ENCODE measurements at places on chromosomes 11 and 22.

- no peak for DNase-seq
These were observed 314.0 kb downstream of the LRRC4C start for GRCh38 chr11:41145420-41145819.

GRCh38 chr22:28103596-28103995 lies 184.5 kb upstream of the PITPNB start:
- DNase-seq: peak; percentile 10

GRCh38 chr22:37638391-37639069 lies 939 bp upstream of the SH3BP1 start:
- peak; percentile 30 for DNase-seq

DNA sequence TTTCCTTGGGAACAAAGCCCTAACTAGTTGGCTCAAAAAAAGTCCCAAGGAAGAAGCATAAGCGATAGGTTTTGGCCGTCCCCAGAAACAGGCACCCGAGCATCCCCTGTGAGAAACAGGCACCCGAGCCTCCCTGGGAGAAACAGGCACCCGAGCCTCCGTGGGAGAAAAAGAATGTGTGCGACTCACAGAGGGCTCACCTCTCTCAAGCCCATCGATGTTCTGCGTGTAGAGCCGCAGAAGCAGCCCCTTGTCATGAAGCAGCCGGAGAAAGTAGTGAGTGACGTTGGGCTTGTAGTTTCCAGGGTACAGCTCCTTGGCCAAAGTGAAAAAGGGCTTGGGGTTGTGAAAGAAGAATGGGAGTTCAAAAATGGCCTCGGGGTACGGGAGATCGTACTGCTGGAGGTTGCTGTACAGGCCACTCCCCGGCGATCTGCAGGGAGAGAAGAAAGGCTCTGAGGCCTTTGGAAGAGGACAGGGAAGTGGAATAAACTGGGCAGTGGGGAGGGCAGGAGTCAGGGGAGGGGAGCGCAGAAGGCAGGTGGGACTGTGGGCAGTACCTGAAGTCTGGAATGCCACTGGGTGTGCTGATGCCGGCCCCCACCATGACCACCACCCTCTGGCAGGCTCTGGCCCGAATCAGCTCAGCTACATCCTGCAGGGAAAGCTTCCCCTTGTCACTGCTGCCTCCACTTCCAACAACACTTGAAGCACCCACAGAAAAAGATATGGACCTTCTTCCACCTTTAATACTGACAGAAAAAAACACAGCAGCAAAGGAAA lies 3.2 kb downstream of the SIRT3 start:
- no peak for DNase-seq

GRCh38 chr11:21909145-21909544 lies 283.7 kb upstream of the ANO5 start:
- DNase-seq: peak; percentile 53

- no peak for DNase-seq
These were observed 72.8 kb downstream of the FLI1 start for GRCh38 chr11:128766591-128767081.

DNA sequence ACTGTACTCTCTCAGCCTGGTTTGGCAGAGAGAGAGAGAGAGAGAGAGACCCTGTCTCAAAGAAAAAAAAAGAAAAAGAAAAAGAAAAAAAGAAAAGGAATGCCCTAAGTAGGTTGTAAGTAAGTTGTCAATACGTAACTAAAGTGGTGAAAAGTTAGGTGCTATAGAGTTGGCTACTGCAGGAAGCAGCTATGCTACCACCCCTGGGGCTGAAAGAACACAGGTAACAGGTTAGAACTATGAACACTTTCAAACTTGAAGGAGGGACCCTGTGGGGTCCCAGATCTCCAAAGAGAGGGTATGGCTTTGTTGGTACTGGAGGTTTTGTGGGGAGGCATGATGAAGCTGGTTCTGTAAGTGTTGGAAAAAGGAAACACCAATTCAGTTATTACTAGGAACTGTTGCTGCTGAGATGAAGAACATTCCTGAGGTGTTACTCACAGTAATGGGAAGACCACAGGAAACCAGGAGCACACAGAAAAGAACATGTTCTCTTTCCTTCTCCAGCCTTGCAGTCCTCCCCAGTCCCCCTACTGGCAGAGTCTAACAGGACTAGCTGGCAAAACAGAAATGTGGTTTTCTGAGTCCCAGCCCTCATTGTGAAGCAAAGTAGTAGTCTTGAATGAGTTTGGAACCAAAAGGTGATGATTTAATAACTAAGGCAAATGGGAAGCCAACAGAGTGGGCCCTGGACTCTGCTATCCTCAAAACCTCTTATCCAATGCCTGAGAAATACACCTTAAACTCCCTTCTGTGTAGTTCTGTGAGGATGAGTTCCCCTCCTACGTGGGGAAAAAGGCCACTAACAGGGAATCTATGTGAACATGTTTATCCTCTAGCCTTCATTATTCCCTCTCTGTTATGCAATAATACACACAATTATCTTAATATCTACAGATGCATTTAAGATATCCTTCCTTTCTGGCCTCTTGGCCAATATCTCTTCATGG lies 427.0 kb upstream of the DDI1 start:
- DNase-seq: no peak

DNA sequence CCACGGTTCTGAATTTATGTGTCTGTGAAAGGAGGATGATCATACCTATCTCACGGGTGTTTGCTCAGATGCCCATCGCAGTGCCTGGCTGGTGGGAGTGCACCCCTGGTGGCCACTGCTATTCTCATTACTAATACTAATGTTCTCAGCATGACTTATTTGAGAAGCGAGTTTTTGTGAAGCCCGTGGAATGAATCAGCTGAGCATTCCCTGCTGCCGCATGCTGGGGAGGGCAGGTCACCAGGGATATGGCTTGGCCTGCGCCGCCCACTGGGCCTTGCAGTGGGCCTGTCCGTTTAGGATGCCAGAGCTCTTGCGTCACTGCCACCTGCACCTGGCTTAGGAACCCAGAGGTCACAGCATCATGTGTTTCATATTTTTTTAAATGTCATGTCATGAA lies 16.9 kb downstream of the CTTN start:
- DNase-seq: no peak

- no peak for DNase-seq
These were observed 775 bp downstream of the FAM181B start for GRCh38 chr11:82732734-82733443.

- DNase-seq: no peak
These were observed 117.5 kb downstream of the WNT7B start for GRCh38 chr22:45859231-45860161.

GRCh38 chr11:70466596-70466995 lies 68.3 kb downstream of the CTTN start:
- no peak for DNase-seq

DNA sequence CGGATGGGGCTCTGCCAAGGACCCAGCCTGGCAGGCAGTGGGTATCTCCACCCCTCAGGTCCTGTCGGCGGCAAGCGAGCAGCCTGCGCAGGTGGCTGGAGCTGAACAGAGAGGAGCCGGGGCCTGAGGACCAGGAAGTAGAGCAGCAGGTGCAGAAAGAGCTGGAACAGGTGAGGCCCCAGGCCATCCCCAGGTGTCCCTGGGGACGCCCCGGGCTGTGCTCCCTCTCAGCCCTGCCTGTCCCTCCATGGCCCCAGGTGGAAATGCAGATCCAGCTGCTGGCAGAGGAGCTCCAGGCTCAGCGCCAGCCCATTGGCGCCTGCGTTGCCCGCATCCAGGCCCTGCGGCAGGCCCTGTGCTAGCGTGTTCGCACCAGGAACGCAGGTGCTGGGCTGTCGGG lies 44.0 kb downstream of the PISD start:
- no peak for DNase-seq

DNA sequence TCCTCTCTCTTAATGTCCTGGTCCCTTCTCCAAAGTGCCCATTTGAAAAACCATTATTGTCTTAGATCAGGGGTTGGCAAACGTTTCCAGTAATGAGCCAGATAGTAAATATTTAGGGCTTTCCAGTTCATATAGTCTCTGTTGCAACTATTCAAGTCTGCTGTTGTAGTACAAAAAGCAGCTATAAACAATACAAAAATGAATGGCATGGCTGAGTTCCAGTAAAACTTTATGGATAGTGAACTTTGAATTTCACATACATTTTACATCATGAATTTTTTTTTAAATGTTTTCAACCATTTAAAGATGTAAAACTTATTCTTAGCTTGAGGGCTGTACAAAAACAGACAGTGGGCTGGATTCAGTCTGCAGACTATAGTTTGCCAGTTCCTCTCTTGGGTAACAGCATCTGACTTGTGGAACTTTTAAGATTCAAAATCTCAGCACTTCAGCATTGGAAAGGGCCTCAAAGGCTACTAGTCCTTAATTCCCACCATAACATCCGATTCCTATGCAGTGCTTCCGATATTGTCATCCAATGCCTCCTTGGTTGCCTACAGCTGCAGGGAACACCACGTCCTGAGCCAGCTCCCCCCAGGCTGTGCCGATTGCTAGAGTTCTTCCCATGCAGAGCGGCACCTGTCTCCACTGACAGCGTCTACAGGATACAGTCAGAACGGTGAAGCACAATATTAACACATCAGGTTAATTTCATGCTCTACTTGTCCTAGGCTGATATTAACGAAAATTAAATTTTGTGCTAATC lies 65.6 kb upstream of the E2F8 start:
- DNase-seq: no peak

- DNase-seq: no peak
These were observed 35.0 kb downstream of the LDLRAD3 start for GRCh38 chr11:35978891-35979290.

DNA sequence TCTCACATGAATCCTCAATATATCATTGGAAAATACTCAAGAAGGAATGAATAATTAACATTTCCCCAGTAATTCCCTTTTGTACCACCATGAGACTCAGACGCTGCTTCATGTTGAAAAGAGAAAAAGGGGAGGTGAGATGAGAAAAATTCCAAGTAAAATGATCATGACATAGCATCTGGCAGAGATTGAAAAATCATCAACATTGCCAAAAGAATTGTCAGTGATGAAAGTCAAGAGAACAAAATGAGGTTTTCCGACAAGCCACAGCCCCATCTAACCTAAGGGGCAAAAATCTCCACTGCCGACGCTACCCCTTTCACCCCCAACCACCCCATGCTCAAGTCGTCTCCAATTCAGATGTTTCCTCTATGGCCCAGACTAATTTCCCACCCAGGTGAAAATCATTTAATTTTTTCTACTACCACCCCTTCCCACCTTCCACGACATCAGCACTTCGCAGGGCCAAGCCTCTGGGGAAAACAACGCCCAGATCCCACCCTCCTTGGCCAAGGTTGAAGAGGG lies 1.2 kb downstream of the RAB6A start:
- peak; percentile 26 for DNase-seq

DNA sequence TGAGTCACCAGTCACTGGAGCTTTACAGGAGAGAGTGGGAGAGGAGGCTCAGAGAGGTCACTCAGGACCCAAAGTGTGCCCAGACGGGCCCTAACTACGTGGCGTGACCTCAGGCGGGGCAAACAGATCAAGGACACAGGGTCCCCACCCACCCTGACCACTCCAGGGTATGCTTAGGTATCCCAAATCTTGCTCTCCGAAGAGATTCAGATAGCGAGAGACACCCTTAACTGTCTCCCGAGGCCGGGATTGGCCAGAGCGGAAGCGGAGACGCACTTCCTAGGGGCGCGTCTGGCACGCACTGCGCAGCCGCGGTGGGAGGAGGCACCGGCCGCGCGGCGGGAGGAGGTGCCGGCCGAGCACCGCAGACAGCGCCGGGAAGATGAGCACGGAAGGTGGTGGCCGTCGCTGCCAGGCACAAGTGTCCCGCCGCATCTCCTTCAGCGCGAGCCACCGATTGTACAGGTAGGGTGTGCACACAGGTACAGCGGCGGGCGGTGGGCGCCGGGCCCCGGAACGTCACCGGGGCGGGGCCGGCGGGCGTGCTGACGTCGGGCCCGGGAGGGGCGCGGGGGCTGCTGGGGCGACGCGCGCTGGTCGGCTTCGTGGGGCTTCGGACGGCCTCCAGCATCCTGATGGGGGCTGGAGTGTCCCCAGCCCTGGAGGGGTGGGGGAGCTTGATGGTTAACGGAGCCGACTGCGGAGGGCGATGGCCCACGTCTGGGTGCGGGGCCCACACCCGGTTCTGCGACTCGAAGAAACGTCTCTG lies at the start of gene PTS:
TSS of gene PTS (plus strand) at position 367 of the 769 bp plus-strand sequence. CDS start at position 383, 16 bp downstream.
- DNase-seq: peak; percentile 91

DNA sequence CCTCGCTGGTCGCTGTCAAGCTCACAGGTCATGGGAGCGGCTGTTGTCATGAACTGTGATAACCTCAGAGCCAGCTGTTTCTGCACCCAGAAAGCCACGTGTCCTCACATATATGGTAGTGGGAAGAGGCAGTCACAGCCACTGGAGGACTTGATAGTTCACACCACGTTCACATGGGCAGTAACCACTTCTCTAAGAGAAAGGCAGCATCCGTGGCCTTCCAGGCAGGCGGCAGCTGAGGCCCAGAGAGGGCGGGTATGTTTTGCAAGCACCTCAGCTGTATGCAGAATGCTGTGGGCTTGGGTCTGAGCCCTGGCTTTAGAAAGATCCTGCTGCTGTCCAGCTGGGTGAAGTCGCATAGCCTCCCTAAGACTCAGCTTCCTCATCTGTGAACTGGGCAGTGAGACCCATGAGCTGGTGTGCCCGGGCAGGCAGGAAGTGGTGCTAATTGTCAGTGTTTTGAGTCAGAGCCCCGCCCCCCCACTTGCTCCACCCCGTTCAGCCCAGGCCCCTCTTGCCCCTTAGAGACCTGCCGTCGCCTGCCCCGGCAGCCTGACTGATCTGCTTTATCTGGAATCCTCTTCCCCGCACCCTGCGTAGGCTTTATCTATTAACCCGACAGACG lies 13.3 kb downstream of the TTC38 start:
- DNase-seq: no peak

DNA sequence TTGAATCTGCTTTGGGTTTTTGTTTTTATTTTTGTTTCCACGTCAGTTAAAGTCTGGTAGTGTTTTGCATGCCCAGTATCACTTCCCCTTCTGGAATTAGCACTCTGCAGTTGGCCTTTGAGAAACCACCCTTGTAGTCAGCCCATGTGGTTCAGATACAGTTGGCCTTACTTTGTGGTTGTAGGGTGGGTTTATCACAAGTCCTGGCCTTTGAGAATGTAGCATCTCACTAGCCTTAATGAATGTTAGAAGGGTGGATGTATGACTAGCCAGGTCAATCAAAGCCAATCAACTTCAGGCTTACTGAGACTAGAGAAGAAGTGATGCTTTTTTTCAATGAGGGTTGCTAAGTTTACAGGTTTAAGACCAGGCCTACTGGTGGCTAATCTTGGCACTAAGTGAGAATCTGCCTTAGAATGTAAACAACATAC lies 19.8 kb downstream of the ARL14EP start:
- peak; percentile 66 for DNase-seq

- DNase-seq: no peak
These were observed 12.3 kb downstream of the LTBP3 start for GRCh38 chr11:65545853-65546216.

- DNase-seq: no peak
These were observed 97.9 kb downstream of the WNT7B start for GRCh38 chr22:45878901-45879551.
